T-helper 2 cell (primary cell): ENCODE measurements at places on chromosomes 1 and 21.

DNA sequence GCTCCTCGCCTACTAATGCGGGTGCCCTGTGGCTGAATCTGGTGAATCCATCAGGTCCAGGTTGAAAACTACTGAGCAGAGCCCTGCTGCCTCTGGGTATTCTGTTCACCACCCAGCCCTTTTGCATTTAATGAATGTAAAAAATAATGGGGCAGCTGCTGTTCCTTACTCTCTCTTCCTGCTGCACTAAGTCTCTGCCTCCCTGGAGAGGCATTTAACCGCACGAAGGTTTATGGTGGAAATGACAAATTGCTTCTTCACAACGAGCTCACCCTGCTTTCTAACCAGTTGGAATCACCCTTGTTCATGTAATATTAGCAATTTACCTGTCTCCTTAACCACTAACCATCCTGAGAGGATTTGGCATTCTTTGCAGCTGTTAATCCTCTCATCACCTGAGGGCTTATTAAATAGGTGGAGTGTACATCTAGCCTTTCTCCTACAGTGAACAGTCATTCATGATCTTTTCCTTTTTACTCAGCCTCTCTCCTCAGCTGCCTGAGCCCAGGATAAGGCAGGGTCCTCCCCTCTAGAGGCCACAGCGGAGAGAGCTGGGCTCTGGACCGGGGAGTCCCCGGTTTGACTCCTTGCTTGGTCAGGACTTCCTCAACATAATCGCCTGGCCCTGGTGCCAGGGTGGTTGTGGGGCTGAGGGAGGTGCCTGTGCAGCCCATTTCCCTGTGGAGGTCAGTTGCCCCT, 97.6 kb downstream of the NOS1AP start:
- no peak for DNase-seq

DNA sequence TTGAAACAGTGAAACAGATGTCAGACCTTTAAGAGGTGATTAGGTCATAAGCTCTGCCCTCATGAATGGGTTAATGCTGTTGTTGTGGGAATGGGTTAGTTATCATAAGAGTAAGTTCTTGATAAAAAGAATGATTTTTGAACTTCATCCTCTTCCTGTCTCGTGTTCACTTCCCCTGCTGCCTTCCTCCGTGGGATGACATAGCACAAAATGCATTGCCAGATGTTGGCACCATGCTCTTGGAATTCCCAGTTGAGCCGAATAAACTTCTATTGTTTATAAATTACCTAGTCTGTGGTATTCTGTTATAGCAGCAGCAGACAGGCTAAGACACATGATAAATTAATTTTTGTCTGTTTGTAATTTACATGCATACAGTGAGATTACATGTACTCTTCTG, 112.0 kb upstream of the LRRC7 start:
- no peak for DNase-seq

DNA sequence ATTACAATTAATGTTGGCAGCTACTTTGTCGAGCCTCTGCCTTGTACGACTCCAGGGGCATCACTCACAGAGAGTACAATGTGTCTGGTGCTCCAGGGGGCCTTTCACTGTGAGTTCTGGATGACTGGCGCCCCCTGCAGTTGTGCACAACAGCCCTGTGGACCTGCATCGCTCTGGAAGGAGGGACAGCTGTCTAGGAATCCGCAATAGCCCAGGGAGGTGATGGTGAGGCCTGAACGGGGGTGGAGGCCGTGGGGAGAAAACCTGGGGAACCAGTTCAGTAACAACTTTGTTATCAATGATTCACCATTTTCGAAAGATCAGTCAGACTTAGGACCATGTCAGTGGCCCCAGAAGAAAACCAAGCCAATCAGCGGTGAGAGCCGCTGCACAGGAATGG, 189.1 kb downstream of the KAZN start:
- DNase-seq = no peak

GRCh38 chr1:240607006-240607405, 4.9 kb downstream of the GREM2 start:
- DNase-seq = no peak

DNA sequence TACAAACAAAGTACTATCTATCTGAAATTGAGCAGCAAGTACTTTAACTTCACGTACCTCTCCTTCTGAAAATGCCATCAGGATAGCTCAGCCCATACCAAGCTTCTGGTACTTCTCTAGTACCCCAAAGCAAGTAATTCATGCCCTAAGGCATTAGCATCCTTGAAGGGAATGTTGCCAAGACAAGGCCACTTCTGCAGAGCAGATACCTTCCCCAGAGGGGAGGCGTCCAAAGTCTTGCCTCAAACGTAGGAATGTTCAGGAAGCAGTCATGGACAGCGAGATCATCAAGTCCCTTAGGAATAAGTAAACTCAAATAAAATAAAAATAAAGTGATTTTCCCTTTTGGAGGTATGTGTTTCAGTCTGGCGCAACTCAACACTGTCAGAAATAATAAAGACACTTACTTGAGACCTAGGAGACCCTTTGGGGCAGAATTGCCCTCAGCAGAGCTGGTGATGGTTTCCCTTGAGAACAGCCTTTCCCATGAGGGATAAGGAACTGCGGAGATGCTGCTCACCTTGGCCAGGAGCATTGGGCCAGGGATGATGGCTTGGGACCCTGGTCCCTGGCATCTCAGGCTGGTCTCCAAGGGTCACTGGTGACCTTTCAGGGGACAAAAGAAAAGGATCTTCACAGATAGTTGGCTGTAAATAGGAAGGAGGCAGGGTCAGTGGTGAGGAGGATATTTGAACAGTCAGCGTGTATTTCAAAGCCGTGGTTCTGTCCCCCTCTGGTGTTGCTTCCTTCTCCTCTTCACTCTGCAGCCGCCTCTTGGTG, 522.9 kb downstream of the KIF26B start:
- DNase-seq = no peak

GRCh38 chr1:232300466-232300865, 329.5 kb downstream of the SIPA1L2 start:
- DNase-seq = no peak

- DNase-seq = no peak
These were observed 165.3 kb upstream of the SYT6 start for GRCh38 chr1:114318961-114319360.

- no peak for DNase-seq
These were observed 120.6 kb downstream of the LYPLAL1 start for GRCh38 chr1:219294251-219294650.

DNA sequence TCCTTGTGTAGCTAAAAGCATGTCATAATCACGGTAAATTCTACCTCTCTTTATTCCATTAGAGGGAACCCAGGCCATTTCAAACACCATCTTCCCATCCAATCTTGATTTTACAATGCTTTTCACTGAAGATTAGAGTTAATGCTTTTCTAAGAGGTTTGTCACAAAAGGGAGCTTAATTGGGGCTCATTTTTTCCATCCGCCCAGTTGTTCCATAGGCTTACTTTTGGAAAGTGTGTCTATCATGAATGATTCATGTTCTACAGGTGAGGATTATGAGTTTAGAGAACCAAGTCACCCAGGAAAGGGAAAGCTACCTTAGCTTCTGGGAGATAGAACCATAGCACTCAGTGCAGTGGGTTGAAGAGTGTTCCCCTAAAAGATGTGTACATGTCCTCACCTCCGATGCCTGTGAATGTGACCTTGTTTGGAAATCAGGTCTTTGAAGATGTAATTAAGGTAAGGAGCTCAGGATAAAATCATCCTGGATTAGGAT, 286.9 kb upstream of the RUNX1 start:
- DNase-seq = no peak

DNA sequence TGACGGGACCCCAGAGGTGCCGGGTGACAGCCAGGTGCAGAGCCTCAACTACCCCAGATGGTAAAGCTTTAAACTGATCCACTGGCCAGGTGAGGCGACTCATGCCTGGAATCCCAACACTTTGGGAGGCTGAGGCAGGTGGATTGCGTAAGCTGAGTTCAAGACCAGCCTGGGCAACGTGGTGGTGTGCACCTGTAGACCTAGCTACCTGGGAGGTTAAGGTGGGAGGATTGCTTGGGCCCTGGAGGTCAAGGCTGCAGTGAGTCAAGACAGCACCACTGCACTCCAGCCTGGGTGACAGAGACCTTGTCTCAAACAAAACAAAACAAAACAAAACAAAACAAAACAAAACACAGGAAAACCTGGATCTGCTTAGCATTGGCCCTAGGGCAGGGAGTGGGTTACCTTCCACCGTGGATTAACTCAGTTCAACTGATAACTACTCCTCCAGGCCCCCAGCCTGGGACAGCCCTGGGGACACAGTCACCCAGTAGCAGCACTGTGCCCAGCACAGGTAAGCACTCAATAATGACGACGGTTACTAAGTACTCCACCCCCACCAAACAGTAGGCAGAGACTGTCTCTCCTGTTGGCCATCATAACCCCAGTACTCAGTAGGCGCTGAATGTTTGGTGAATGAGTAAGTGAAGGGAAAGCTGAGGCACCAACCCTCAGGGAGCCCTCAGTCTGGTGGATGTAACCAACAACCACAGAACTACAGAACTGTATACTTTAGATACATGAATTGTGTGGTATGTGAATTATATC, 21.6 kb downstream of the SLC66A1 start:
- DNase-seq = no peak

GRCh38 chr1:30027247-30027646, 696.1 kb downstream of the MATN1 start:
- DNase-seq = no peak

DNA sequence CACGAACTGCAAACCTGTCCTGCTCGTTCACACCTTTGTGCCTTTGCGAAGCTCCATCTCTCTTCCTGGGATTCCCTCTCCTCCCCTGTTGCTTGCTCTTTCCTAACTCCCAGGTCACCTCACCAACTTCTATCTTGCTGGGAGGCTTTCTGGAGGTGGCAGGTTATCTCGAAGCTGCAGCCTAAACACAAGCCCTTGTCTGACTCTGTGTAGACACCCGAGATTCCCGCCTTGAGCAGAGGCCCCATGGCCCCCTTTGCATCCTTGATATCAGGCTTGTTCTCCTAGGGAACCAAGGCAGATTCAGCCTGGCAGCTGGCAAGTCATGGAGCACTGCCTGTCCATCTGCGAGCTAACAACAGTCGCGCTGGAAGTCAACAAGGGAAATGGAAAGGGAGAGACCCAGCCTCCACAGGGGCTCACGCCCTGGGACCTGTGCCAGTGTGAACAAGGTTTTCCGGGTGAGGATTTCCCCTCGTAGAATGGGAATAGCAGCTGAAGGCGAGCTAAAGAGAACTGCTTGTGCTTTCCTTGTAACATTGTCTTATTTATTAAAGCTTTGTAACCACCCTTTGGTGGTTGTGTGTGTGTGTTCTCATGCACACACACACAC, 109.5 kb upstream of the JUN start:
- no peak for DNase-seq

GRCh38 chr1:58619286-58620054, 42.4 kb upstream of the TACSTD2 start:
- DNase-seq = no peak

- no peak for DNase-seq
These were observed 101.4 kb downstream of the LHX9 start for GRCh38 chr1:198018529-198018928.

DNA sequence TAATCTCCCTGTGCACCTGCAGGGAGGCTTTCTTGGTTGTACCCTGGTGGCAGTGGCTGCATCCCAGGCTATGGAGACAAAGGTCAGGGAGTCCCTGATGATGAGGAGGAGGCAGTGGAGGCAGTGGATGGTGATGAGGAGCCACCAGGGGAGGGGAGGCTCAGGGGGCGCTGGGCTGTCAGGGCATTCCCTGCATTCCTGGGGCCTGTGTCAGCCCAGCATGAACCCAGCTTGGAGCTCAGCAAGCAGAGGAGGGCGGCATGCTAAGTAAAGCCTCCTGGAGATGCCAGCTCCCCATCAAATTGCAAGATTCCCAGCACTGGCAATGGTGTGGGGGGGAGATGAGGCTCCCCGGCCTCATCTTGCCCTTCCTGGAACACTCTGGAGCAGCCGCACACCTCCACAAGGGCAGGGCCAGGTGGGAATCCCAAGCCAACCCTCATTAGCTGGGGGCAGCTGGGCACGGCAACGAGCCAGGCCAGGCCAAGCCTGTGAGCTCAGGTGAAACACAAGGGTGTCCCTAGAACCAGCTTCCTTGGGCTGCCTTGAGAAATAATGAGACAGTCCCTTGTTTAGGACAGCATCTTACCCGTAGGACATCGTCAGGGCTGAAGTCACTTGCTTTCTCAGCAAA, 469.5 kb downstream of the MATN1 start:
- no peak for DNase-seq

- DNase-seq = no peak
These were observed 14.0 kb upstream of the LIN9 start for GRCh38 chr1:226322986-226323385.

- no peak for DNase-seq
These were observed 22.5 kb upstream of the KCTD3 start for GRCh38 chr1:215544566-215544965.

GRCh38 chr1:156525856-156526489, 25.4 kb upstream of the MEF2D start:
- no peak for DNase-seq

GRCh38 chr1:31855038-31855845, 39.4 kb upstream of the SPOCD1 start:
- no peak for DNase-seq

DNA sequence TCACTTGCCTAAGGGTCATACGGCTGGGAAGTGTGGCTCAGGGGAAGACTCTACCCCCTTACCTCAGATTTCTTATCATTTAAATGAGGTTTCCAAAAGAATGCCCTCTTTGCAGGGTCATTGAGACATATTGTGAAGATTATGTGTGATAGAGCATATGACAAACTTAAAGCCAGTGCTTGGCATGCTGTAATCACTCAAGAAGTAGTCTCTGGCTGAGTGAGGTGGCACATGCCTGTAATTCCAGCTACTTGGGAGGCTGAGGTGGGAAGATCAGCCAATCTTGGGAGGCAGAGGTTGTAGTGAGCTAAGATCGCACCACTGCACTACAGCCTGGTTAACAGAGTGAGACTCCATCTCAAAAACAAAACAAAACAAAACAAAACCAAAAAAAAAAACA, 7.5 kb upstream of the LDLRAD2 start:
- DNase-seq = no peak

- no peak for DNase-seq
These were observed 23.9 kb downstream of the RNF2 start for GRCh38 chr1:185069202-185069772.

- no peak for DNase-seq
These were observed 383.1 kb upstream of the ESRRG start for GRCh38 chr1:217106231-217106901.

GRCh38 chr1:40870135-40870728, 8.1 kb upstream of the CITED4 start:
- DNase-seq = no peak

DNA sequence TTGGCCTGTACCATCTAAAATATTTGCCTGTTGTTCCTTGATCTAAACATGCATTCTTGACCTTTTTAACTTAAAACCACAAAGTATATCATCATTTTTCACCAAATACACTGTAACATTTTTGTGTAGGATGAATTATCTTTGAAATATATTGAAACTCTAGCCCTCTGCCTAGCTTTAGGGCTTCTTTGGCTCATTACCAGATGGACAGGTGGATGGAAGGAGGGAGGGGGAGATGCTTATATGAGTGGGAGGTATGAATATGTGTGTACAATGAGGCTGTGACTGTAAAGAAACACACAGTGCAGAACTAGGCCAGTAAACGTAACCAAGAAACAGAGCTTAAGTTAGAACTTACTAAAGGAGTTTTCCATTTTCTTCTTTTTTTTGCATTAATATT, 118.5 kb downstream of the ESRRG start:
- no peak for DNase-seq
